ENCODE measurements at places on chromosomes 1 and 21.

DNA sequence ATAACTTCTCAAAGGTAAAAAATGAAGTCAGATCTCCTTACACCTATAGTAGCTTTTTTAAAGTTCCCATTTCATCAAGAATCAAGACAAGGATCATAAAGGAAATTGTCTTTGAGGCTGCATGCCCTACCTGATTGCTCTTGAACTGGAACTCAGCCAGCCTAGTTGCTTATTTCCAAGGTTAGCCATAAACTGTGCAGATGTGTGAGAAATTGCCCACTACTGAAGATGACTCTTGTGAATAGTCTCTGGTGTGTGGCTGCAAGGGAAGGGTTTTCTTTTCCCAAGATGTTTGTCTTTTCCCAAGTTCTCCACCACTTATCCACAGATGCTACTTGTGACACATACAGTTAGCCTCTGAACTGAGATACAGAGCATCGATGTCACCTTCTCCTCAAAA is 81.7 kb upstream of the DUSP10 start:
- DNase-seq = no peak

- DNase-seq = no peak
Measured at GRCh38 chr1:203408486-203409481, 57.9 kb upstream of the FMOD start.

DNA sequence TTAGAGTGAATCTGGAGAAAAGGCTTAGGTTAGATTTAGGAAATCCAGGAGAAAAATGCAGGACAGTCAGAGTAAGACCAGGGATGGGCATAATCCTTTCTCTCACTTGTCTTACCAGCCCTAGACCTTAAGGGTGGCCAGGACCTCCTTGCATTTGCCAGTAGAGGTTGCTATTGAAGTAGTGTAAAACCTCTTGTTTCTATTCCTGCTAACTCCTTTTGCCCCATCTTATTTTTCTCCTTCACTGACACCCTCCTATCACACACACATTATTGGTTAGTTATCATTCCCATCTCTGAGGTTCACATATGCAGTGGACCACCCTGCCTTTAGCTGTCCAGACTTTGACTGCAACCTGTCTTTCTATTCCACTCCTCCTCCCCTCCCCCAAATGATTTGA is 75.0 kb upstream of the MACF1 start:
- no peak for DNase-seq

GRCh38 chr21:38843379-38843778 is 37.6 kb downstream of the ETS2 start:
- DNase-seq = no peak

- DNase-seq = no peak
Measured at GRCh38 chr1:51156752-51157151, 54.7 kb downstream of the C1orf185 start.

- DNase-seq = no peak
Measured at GRCh38 chr1:234307726-234308125, 65.5 kb upstream of the COA6 start.

DNA sequence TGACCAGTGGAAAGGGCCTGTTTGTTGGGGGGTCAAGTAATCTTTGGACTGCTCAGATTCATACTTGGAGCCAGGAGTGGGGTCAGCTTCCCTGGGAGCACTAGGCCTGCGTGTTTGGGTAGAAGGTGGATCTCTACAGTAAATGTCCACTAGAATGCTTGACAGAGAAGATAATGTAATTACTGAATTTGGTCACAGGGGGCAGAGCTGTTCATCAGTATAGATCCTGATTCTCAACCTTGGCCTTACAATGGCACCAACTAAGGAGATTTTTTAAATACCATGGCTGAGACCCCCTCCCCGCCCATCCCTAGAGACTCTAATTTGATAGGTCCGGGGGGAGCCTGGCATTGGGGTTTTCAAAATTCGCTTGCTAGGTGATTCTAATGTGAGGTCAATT is 217.5 kb upstream of the PLXNA2 start:
- no peak for DNase-seq

DNA sequence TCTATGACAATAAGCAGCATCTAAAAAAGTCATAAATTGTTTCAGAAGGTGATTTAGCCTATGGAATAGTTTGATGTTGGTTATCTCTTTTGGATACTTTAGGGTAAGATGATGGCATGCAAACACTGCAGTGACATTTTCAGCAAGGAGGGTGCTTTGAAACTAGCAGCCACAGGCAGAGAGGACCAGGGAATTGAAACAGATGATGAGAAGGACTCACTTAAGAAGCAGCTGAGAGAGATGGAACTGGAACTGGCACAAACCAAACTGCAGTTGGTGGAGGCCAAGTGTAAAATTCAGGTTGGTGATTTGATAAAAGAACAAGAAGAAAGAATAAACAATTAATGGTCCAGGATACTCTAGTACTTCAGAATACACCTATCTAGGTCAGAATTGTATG is 11.2 kb upstream of the CACYBP start:
- DNase-seq = no peak

- DNase-seq = no peak
Measured at GRCh38 chr1:237042892-237043576, 1.1 kb downstream of the RYR2 start.

DNA sequence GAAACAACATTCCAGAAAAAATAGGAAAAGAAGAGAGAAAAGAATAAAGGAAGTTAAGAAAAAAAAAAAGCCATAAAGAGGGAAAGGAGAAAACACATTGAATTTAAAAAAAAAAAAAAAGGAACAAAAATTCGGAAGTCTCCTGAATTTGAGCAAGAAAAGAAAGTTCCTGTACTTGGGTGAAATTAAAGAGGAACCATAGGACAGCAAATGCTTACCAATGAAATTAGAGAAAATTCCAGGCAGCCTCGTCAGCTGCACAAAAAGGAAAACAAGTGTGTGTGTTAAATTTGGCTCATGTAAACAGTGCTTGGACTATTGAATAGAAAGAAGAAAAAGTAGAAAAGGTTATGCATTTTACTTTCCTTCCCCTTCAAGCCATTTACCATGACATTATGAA is 4.9 kb downstream of the IL12RB2 start:
- DNase-seq = no peak

DNA sequence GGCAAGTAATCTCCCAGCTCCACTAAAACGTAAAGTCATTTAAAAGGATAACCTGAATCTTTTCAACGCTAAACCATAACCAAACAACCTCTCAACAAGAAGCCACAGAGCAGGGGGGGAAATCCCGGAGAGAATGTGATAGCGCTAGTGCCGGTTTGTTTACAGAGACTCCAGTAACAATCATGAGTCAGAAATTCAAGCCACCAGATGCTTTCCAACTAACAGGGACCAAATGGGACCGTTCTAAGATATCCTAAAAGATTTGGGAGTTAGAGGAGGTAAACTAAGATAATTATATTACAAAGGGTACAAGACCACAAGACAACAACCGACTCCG is 825 bp downstream of the DCAF8 start:
- DNase-seq = peak; percentile 42

DNA sequence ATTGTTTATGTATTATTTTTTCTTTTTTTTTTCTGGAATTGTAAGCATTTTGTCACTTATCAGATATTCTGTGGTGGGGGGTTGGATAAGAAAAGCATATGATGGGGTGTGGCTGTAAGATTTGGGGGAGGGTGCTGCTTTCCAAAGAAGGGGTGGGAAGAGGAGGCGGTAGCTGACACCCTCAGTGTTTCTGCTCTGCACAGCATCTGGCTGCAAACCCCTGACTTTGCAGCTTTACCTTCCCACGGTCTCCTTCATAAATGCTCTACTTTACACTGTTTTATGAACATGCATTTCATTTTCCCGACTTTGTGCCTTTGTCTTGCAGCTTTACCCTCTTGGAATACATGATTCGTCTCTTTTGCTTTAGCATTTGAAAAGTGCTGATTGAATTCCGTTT is 7.6 kb downstream of the FMN2 start:
- DNase-seq = no peak

DNA sequence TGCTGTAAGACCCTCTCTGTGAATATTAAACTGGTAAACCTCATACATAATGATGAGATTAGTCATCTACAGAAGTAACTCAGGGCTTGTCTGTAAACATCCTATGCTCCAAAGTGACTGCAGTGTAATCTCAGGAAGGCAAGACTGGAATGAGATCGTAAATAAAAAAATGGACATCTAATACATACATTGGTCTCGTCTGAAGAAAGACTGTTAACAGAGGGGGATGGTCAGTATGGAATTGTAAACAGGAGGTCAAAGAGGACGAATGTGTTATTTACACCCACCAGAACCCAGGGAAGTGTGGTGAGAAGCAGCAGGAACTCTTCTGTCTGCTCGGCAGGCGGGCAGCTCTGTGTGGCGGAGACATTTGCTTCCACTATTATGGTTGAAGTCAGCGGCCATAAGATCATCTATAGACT is 51.4 kb downstream of the DISC1 start:
- DNase-seq = no peak

- DNase-seq = no peak
Measured at GRCh38 chr21:26185446-26185845, 14.9 kb upstream of the APP start.

- DNase-seq = no peak
Measured at GRCh38 chr21:38326429-38326828, 69.6 kb downstream of the KCNJ15 start.

- DNase-seq = no peak
Measured at GRCh38 chr1:43994794-43995790, 3.7 kb downstream of the CCDC24 start.

- no peak for DNase-seq
Measured at GRCh38 chr1:236158719-236159118, 16.4 kb downstream of the GPR137B start.

DNA sequence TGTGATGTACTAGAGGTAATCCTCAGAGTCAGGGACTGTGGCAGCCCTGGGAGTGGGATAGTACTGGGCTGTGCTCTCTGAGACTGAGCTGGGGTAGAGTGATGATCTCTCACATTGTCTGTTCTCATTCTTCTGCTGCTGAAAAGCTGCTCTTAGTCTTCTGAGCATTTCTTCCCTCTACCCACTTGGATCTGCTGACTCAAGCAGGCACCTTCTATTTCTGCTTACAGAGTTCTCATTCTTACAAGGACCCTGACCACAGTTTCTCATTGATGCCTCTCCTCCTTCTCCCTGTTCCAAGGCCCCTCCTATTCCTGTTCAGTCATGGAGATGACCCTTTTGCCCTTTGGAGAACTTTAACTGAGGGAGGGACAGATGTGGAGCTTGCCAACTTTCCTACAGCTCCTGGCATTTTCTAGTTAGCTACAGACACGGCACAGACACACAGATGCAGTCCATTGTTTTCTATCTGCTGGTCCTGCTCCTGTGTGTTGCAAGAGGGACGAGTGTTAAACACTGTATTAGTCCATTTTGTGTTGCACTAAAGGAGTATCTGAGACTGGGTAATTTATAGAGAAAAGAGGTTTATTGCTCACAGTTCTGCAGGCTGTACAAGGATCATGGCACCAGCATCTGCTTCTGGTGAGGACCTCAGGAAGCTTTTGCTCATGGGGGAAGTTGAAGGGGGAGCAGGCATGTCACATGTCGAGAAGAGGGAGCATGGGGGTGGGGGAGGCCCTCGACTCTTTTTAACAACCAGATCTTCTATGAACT is 12.3 kb downstream of the MAPKAPK2 start:
- DNase-seq = no peak

DNA sequence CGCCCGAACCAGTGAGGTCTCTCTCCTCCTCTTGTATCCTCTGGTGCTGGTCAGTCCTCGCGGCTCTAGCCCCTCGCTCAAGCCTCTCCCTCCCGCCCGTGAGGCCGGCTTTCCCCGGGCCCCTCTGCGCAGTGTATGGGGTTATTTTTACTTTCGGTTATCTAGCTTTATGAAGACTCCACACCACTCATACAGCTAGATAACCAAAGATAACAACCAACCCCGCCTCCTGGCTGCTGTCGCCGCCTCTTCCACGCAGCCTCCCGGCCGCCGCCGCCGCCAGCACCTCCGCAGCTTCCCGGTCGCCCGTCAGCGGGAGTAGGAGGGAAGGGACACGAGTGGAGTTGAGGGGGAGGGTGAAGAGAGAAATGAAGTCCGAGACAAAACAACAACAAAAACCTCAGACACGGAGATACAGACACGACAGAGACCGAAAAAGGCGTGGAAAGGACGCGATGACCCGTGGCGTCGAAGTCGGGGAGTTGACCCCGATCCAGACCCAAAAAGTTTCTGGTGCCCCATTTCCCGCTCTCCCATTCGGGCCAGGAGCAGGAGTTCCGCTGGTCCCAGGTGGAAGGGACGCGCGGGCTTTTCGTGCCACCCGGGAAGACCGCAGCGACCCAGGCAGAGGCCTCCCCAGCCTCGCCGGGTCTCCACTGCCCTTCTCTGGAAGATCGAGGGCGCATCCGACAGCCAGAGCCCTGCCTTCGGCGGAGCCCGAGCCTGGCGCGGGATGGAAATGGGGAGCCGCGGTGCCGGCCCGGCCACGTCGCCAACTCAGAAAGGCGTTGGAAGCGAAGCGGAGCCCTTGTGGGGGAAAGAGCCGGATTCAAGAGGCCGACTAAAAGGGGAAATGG is 51.4 kb downstream of the RHBG start:
- DNase-seq = no peak

DNA sequence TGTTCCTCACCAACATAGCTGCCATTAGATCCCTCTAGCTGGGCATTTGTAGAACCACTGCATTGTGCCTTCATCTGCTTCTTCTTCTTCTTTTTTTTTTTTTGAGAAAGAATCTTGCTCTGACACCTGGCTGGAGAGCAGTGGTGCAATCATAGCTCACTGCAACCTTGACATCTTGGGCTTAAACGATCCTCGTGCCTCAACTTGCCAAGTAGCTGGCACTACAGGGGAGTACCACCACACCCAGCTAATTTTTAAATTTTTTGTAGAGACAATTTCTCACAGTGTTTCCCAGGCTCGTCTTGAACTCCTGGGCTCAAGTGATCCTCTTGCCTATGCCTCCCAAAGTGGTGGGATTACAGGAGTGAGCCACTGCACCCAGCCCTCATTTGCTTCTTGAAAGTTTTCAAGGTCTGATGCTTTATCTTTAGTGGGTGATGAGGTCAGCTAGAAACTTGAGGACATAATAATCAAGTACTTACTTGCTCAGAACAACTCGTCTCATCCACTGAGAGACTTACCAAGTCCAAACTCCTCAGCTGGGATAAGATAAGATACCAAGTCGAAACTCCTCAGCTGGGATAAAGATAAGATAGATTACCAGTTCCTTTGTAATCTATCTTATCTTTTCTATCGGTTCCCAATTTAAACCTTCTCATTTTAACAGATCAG is 71.5 kb downstream of the MACF1 start:
- no peak for DNase-seq
